ENCODE measurements at places on chromosomes 2 and 18.
A peak's percentile ranks its signal among the peaks of the same experiment; 100 is the strongest.

DNA sequence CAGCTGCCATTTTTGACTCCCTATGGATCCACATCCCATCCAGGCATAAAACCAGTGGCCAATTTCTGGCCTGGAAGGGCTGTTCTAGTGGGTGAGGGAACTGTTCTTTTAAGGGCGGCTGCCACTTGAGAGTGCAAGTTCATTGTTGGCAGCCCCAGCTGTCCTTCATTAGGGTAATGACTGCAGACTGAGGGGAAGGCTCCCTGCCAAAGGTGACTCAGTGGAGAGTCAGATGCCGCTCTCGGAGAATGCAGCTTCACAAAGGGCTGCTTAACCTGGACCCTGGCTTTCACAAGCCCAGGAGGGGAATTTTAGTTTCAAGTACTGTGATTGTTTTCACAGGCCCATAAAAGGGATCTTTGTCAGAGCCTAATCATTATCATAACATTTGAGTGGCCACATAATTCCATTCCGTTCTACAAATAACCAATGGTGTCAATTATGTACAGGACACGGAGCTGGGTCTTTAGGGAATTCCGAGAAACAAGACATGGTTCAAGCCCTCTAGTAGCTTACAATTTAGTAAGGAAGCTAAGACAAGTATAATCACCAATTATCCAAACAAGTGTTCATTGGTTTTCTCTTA lies 235.7 kb downstream of the CDCA7 start:
- no peak for DNase-seq

GRCh38 chr18:38698088-38698487 lies 1132.5 kb upstream of the CELF4 start:
- DNase-seq = no peak

GRCh38 chr2:241820625-241821384 lies 11.8 kb downstream of the NEU4 start:
- DNase-seq = no peak

DNA sequence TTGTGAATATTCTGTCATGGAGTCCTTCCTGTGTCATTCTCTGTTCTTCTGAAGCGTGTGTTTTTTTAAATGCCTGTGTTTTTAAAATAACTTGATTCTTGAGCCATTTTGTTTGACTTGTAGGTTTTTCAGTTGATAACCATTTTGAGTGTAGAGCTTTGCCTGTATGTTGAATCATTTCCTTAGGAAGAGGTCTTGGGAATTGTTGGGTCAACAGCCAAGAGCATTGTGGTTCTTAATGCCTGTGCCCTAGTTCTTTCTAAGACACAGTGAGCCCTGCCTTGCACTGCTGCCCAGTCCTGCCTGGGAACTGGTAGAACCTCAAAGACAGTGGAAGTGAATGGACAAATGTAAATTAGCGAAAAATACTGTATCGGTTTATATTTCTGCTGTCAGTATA lies 25.9 kb downstream of the RAB12 start:
- no peak for DNase-seq

- no peak for DNase-seq
Measured at GRCh38 chr2:127074358-127074757, 32.6 kb downstream of the BIN1 start.

DNA sequence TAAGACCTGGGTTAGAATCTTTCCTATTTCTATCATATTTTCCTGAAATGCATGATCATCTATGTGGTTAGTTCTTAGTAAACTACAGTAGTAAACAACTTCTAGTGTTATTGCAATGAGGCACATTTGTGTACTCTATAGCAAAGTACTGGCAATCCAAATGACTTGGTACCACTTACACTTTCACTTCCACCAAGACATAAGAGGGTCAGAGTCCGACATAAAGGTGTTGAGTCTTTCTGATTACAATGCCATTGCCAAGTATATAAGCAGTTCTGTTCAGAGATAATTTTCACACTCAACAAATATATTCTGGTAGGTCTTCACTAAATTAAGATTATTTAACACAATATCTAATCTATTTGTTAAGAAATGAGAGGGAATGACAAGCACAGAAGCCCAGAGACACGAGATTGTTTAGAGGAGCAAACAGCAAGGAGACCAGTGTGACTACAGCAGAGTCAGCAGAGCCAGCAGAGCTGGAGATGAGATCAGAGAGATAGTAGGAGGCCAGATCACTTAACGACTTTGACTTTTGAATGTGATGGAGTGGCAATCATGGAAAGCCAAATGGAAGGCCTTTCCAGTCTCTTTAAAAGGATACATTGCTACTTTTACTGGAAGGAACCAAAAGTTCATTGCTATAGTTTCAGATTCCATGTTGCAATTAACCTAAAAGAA lies 27.5 kb downstream of the SOS1 start:
- DNase-seq = no peak

DNA sequence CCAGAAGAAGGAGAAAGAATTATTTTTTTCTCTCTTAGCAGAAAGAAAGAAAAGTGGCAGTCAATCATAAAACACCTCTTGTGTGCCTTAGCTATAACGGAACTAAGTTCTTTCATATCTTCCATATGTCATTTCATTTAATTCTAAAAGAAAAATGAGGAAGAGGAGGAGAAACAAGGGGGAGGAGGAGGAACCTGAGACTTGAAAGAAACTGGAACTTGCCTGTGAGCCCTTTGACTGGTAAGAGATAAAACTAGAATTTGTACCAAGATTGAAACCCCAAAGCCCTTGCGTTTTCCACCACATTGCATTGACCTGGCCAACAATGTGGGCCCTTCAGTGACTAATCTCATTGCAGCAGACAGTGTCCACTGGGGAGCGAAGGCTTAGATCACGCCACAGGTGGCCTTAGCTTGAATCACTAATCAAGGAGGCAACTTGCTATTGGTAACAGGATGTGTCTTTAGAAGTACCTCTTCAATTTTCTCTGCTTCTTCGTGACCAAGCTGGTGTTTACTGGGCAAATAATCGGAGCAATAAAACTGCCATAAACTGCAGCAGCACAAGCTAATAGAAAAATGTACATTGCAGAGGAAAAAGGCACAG lies 307.9 kb downstream of the CLIP4 start:
- no peak for DNase-seq

DNA sequence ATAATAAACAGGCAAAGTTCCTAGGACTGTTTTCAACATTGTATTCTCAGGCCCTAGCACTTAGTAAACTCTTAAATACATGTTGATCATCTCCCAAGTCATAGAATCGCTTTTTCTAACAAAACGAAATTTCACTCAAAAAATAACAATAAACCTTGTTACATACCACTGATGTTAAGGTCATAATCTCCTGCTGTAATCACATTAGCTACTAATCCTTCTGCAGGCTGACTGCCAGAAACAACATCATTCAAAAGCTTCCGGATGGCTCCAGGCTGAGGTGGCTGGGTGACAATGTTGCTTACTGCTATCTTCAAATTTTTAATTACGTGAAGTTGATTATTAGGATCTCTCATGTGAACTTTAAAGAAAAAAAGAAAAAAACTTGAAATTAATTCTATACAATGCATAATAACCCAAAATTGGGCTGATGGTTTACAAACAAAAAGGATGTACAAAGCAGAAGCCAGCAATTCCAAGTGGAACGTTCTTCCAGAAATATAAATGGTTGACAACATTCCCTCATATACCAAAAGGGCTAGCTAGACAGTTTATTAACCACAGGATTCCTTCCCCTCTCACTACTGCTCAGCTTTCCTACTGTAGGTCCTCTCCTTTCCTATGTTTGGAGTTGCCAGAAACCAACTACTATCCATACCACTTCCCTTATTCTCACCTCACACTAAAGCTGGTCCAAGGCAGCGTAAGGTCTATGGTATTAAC lies 11.6 kb downstream of the TRAPPC8 start:
- peak; percentile 49 for DNase-seq

DNA sequence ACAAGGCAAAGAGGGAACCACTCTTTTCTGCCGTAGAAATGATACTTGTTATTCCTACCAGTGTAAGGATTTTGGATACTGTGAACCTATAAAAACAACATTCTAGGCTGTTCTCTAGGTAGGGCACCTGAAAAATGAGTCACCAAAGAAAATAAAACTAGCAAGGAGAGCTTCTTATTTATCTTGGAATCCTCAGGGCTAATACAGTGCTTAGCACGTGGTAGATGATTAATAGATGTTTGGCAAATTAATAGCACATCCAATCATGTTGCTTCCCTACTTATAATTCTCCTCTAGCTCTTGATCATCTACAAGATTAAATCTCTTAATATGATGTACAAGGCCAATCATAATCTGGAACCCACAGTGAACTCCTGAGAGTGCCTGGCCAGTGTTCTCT lies 73.1 kb downstream of the AAK1 start:
- DNase-seq = no peak

- no peak for DNase-seq
Measured at GRCh38 chr2:207819839-207820784, 50.4 kb upstream of the FZD5 start.

DNA sequence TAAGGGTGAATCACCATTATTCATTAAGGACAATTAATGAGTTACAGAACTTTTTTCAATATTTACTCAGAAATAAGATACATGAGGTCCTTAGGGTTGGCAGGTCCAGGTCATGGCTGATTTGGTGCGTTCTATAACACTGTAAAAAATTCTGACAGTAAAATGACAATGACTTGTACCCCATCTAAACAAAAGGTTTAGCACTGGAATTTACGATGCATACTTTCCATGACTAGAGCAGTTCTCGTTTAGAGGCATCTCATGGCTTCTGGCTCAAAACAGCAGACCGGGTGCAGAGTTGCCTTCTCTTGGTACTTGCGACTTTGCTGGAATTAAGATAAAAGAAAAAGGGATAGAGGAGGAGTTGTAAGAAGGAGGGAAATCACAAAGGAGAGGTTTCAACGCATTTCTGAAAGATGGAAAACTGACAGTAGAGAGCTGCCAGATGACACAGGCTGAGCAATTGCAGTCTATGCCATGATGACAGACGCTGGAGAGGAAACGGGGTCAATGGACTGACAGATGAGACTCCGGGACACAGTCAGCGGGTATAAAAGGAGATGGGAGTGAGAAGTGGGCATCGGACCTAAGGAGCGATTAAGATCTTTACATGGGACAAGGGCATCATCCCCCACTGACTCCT lies 4.1 kb upstream of the CYS1 start:
- no peak for DNase-seq

DNA sequence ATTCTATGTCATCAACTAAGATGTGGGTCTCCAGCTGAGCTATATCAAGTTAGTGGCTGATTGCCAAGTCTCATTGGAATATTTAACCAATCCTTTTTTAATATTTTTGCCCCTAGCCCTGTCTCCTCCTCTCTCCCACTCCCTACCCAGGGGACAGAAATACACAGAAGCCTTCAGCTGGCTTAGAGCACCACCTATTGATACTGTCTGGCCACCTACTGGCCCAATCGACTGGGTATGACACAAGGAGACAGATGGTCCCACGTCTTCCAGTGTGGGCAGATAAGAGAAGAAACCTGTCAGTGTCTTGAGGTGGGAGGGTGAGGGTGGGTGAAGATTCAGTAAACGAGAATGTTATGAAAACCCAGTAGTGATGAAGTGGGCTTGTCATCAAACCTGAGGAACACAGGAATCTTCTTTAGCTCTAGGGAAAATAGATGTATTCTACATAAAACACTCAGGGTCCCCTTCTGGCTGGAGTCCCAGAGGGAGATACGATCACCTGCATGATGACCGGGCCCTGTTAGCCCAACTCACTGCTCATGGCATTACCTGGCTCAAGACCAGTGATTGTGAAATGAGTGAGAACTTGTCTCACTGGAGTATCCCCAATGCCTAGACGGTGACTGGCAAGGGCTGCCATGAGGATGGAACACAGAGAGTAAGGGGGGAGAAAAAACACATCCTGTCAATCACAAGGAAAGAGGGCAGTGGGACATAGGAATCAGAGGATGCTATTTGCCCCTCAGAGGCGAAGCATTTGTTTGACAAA lies 26.7 kb downstream of the POLR1A start:
- peak; percentile 54 for DNase-seq

DNA sequence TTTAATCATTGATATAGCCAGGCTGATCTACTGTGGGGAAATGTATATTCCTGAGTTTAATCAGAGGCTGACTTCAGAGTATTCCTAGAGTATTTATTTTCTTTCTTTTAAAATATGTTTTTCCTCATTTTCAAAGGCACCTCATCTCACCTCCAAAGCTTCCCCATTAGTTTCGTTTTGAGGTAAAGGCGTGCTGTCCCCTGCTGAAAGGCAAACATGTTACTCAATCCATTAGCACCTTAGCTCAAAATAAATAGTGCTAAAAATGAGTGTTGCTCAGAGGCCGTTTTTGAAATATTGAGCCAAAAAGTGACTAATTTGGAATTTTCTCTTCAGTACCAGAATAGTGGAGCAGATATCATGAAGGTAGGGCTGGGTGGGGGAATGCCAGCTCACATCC lies 386.2 kb downstream of the SOX11 start:
- no peak for DNase-seq

- no peak for DNase-seq
Measured at GRCh38 chr2:98552499-98553179, 55.7 kb downstream of the COA5 start.

GRCh38 chr2:127185093-127185492 lies 35.0 kb downstream of the CYP27C1 start:
- no peak for DNase-seq

DNA sequence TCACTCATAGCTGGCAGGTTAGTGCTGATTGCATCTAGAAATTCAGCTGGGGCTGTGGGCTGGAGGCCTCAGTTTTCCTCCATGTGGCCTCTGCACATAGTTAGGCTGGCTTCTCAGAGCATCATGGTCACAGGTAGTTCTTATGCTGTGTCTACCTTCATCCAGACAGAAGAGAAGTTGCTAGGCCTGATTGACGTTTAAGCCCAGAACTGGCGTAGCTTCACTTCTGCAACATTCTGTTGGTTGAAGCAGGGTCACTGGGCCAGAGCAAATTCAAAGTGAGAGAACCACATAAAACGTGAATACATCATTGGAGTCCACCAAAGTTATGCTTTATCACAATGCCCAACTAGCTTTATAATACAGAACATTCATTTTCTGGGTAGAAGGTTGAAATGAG lies 116.0 kb downstream of the SPP2 start:
- DNase-seq = no peak

DNA sequence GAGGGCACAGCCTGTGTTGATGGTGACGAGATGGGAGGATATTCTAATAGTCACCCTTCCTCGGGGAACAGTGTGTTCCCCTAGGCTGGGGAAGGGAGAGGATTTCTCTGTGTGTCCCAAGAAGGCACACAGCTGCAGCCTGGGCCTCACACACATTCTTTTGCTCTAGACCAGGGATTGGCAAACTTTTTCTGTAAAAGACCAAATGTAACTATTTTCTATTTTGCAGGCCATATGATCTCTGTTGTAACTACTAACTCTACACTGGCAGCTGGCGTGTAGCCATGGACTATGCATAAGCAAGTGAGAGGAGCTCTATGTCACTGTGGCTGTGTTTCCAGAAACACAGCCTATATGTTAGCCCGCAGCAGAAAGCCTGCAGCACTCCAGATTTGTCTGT lies 65.8 kb downstream of the ARHGAP28 start:
- no peak for DNase-seq

DNA sequence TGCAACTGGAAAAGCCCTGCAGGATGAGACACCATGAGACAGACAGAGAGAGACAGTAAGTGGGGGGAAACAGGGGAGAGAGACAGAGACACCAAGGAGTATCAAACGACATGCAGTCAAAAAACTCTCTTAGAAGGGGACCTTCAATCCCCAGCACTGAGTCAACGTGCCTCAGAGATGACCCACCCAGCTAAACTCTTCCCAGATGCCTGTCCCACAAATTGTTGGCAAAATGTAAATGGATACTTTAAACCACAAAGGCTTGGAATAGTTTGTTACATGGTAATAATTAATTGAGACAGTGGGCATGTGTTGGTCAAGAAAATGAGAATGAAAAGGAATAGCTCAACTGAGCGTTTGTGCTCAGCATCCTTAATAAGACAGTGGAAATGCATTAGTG lies 98.3 kb downstream of the GRB14 start:
- no peak for DNase-seq
